Urinary bladder (tissue), 4 donors: ENCODE measurements at places on chromosomes 4 and X. TPM values are rescaled to one million over a fixed set of nuclear protein-coding genes. Genes with fewer than 3 reads are reported as not detected.

The RHOXF2 gene
- total RNA-seq: not detected

GRCh38 chr4:47068986-47069385 is 37.6 kb downstream of the GABRB1 start:
- no peak for DNase-seq

The RTL3 gene
- total RNA-seq: 0.95 TPM

- DNase-seq: no peak
Measured at GRCh38 chr4:162498168-162498567, 334.4 kb upstream of the FSTL5 start.

The TECRL gene
- total RNA-seq: 4.5 TPM

The KIT gene
- 26.2 TPM for total RNA-seq

The TNIP3 gene
- 0.21 TPM for total RNA-seq
